ENCODE measurements at places on chromosomes 5 and 9.
A peak's percentile ranks its signal among the peaks of the same experiment; 100 is the strongest.

DNA sequence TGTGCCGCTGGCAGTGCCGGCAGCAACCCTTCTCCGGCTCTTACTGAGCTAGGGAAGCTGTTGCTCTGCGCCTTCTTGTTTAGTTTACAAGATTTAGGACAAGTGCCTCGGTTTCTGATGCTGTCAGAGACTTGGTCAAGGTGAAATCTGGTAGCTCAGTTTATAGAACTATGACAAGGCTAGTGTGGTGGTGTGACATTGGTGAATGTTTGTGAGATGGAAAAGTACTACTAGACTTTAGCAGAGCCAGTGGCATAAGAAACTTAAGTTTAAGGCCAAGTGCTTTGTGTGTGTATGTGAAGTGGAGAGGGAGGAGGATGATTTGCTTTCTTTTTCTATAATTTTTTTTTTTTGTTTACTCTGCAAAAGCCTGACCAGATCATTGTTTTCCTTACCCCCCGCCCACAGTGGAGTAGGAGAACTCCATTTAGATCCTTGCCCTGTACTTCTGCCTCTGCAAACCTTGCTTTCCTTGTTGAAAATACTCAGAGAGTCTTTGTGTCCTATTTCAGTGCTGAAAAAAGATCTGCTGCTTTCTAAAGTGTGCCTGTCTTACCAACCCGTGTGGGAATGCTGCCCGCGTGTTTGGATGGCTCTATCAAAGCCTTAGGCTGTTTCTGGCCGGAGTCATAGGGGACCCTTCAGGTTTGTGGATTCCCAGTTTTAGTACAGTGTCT, 75.9 kb downstream of the TRIO start:
- peak; percentile 40 for DNase-seq

- peak; percentile 3 for DNase-seq
These were observed 157.5 kb downstream of the TRIM32 start for GRCh38 chr9:116844621-116845020.

DNA sequence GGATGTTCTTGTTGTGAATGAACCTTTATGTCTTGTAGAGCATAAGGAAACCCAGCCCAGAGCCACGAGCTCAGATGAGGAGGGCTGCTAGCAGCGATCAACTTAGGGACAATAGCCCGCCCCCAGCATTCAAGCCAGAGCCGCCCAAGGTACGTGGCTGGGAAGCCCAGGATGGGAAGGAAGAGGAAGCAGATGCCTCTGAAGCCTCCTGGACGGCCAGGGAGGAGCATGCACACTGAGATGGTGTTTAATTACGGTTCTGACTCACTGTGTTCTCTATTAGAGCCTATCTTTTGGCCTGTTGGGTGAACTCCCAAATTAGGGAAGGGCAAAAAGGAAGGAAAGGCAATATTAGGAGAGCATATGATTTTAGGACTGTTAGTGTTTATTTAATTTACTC, 75.3 kb downstream of the TJP2 start:
- DNase-seq, result peak; percentile 20

DNA sequence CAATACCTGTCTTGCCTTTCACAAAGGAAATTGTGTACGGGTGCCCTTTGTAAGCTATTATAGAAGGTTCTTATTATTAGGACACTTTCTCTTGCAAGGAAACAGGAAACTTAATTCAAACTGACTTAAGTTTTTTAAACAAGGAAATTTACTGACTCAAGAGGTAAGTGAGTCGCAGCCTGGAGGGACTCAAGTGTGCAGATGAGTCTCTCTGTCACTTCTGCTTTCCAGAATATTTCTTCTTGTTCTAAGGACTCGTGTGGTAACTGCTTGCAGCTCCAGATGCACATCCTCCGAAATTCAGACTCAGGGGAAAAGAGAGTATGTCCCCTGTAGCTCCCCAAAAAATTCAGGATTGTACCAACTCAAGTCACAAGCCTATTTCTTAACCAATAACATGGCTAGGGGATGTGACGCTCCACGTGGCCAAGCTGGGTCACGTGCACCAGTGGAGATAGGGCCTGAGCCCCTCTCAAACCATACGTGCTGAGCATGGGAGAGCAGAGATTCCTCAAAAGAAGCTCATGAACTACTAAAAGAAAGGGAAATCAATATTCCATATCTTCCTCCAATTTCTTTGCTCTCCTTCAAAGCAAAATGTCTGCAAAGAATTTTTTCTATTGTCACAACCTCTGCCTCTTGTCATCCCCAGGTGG, 49.2 kb upstream of the ERCC6L2 start:
- no peak for DNase-seq

GRCh38 chr5:159149085-159149484, 49.4 kb upstream of the EBF1 start:
- no peak for DNase-seq

DNA sequence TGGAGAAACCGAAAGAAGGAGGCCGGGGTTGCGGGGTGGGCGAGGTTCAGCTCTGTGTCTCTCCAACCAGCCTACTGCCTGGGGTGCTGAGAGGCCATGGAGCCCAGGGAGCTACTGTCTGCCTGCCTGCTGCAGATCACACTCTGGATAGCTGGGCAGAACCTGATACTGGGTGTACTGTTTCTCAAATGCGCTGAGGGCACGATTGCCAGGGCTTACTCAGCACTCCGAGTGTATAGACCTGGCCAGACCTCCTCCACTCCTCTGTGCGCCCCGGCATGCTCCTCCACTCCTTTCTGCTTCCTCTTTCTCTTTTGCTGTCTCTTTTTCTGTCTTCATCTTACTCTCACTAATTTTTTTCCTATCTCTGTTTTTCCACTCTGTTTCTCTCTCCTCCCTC, 215.1 kb downstream of the PAPPA start:
- DNase-seq, result no peak

- peak; percentile 85 for DNase-seq
These were observed 255.1 kb downstream of the MAT2B start for GRCh38 chr5:163760498-163760897.

Measured in EH (cell line).